NT2/D1 (cell line): ENCODE measurements at places on chromosomes 6 and 20.

- DNase-seq = no peak
These were observed 33.2 kb upstream of the PAQR8 start for GRCh38 chr6:52328729-52329128.

- no peak for DNase-seq
These were observed 230.1 kb downstream of the SAMD5 start for GRCh38 chr6:147738516-147739162.

DNA sequence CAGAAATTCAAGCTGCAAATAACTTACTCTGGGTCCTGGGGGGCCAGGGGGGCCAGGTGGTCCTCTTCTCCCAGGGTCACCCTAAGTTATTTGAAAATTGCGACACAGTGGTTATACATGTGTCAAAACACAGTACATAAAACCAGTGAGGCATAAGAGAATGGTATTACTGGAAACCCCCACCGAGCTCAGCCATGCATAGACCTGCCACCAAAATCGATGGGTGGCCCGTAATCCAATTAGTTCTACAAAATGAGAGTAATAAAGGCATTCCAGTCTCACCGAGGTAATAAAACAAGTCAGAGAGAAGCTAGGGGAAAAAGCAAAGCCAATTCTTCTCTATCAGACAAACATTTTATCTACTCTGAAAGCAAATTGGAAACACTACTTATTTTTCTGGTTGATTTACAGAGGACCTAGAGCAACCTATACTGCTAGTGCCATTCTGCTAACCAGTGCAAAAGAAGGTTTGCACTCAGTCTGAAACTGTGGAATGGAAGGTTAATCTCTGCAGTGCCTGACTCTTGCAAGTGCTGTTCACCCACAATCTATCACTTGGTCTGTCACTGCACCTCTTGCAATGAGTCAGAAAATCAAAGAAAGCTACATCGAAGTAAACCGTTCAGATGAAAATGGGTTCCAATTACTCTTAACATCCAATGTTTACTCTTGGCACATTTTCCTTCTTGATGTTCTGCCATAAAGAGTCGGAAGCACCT is 32.4 kb downstream of the COL9A1 start:
- no peak for DNase-seq

GRCh38 chr6:56837322-56837894 is 117.5 kb upstream of the BEND6 start:
- no peak for DNase-seq

GRCh38 chr6:36662827-36663256 is 15.7 kb upstream of the CDKN1A start:
- DNase-seq = no peak

DNA sequence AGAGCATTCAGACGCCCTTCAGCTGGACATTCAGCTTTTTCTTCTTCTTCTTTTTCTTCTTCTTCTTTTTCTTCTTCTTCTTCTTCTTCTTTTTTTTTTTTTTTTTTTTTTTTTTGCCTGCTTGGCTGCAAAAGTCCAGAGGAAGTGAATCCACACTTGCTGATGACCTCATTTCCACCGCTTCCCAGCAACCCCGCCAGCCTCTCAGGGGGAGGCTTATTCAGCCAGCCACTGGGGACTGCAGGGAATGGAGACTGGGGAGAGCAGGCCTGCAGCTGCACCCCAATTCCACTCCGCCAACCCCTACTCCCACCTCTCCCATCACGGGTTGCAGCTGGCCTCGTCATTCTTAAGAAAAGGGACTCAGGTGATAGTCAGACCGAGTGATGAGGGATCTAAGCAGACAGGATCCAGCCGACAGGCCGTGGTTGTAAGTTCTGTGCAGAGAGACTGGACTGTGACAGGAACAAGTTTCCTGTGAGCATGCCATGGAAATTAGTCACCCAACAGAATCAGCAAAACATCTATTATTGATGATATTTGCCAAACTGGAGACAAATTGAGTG is 59.0 kb upstream of the QKI start:
- no peak for DNase-seq

DNA sequence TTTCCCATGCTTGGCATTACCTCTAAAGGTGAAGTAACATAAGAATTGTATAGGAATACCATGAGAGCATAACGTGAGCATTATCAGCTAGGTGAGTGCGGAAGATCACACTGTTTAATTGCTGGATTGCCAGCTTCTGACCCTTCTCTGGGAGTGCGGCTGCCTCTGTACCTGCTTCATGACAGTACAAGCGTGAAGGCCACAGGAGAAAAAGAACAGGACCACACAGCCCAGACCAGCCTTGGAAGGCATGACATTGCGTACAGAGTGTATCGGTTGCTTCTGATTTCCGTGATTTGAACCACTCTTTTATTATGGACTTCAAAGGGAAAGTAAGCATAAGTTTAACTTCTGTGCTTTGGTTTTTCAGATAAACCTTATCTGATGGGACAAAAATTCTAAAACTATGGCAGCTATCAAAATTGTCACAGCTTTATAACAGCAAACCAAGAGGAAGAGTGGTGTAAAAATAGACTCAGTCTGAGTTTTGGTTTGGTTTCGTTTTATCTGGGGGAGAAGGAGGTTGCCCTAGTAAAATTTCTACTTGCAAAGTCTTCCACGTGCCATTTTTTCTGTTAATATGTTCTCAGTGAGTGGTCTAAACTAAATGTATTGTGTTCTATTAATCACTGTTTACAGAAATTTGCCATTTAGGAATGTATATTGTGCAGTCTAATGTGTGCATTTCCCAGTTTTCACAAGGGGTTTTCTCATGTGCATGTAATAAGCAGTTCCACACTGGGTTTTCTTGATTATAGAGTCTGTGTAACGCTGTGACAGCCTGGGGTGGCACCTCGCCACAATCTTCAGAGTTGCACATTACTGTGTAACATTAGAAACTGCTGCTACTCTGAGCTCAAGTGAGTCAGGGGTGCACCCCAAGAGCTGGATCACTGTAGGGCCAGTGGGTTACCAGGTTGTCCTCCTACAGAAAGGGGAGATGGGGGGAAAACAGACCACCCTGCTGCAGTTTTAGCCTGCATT is 97.3 kb downstream of the RPP40 start:
- DNase-seq = no peak

DNA sequence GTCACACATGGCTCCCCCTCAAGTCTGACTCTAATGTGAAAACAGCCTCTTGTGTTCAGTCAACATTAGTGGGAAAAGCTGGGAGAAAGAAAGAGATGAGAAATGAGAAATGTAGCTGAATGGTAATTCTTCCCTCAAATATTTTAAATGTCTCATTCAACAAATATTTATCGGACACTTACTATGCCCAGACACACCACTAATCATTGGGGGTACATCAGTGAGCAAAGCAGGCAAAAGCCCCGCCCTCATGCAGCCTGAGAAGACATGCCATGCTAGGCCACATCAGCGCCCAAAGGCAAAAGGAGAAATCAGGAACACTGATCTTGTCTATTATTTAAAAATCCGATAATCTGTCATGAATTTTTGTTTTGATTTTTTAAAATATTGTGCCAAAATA is 89.9 kb upstream of the ASF1A start:
- no peak for DNase-seq

- no peak for DNase-seq
These were observed 20.7 kb upstream of the ENPP1 start for GRCh38 chr6:131787079-131787478.

GRCh38 chr6:7992002-7992815 is 72.0 kb downstream of the BLOC1S5 start:
- no peak for DNase-seq

- no peak for DNase-seq
These were observed 764 bp downstream of the DNTTIP1 start for GRCh38 chr20:45792317-45793118.

GRCh38 chr6:150373260-150373701 is 4.5 kb downstream of the IYD start:
- DNase-seq = no peak

DNA sequence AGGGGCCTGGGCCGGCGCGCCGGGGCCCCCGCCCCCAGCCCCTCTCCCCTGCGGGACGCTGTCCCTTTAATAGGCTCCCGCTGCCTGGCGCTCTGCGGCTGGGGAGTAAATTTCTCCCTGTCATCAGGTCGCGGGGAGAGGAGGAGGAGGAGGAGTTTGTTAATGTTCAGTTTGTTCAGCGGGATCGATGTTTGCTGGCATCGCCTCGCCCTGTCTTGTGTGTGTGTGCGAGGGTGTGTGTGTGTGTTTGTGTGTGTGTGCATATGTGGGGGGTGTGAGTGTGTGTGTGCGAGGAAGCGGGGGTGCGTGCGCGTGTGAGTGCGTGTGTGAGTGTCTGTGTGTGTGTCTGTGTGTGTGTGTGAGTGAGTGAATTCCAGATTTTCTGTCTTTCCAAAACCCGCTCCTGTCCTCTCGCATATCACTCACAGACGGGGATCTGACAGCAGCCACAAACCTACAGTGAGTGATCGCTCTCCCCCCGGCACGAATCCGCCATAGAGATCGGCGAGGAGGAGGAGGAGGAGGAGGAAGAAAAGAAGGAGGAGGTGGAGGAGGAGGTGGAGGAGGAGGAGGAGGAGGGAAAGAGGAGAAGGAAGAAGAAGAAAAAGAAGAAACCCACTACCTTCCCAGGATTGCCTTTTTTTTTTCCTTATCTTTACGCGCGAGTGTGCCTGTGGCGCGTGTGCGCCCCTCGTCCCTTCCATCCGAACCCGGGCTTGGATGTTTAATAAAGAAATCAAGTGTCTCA is at the start of gene TSHZ2:
TSHZ2 (plus strand) TSS at position 169 of the 748 bp plus-strand sequence. CDS start 936 bp downstream, outside the sequence.
- no peak for DNase-seq

- DNase-seq = no peak
These were observed 31.7 kb downstream of the STX7 start for GRCh38 chr6:132481189-132481588.

DNA sequence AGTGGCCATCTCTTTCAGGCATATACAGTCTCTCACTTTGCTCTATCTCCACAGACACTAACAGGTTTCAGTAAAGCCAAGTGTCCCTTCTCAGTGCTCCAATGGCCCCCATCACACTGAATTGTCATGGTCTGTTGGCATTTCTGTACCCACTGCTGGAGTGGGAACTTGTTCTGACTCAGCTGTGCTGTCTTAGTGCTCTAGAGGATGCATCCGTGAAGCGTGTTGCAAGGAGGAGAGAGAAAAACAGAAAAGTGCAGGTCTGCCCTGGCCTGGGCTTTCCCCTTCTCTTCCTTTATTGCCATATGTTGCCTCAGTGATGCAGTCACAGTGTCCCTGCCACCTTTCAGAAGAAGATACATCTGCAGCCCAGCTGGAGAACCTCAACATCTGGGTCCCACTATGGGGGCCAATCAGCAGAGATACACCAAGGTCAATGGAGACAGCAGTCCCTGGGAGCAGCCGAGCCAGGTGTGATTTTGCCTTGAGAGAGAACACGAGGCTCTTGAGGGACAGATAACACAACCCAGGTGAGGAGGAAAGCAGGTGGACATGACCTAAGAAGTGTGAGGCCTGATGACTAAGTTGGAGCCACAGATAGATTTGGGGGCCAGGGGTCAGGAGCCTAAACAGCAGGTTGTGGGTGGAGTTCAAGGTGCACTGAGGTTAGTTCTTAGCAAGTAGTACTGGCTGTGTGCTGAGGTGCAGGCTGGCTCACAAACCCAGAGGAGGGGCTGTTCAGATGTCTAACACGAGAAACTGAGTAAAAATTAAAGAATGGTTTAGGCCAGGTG is 5.6 kb upstream of the PLCG1 start:
- DNase-seq = no peak

GRCh38 chr20:58433759-58434158 is 44.7 kb downstream of the VAPB start:
- DNase-seq = no peak

DNA sequence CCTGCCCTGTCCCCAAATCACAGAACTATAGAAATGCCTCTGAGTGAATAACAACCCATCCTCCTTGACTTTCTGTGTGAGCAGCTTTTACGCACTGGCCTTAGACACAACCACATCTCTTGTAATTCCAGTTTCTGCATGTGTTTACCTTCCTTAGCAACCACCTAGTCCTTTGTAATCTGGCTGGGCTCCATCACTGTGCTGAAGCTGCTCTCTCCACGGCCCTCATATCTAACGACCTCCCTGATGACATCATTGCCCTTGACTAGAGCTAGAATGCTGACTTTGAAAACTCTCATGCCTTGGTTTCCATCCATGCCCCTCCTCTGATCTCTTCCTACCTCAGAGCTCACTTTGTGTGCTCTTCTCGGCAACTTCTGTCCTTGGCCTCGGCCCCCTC is 30.5 kb upstream of the GLP1R start:
- DNase-seq = no peak

DNA sequence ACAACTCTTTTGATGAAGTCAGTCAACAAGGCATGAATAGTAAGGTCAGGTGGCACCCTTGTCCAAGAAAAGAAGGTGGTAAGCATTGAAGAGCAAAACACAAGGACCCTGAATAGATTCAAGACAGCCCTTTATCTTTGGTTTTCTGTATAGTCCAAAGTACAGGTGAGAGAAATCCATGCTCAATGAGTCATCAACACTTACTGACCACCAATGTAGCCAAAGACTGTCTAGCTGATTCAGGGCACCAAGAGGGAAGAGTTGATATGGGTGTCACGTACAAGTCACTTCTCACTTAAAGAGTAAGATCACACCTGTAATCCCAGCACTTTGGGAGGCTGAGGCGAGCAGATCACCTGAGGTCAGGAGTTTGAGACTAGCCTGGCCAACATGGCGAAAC is 528.3 kb downstream of the CD83 start:
- DNase-seq = no peak

- no peak for DNase-seq
These were observed 165.8 kb upstream of the SYNDIG1 start for GRCh38 chr20:24303393-24304170.
